ENCODE measurements at places on chromosomes 1 and 21.

GRCh38 chr1:98315309-98315708 is 346.2 kb upstream of the SNX7 start:
- no peak for DNase-seq

DNA sequence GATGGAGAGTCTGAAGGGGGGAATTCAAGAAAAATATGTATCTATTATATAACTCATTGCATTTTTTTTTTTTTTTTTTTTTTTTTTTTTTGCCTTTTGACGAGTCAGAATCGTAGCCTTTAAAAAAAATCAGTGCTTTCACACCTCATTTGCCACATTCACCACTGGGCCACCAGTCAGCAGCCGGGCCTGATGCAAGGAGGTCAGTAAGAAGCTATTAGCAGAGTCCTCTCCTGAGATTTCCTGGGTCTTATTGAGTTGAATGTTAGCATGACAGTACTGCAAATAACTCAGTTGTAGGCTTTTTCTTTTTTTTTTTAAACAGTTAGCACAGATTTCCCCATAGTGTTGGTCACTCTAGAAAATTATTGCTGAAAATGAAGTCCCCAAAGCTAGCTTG is 139.8 kb downstream of the SPATA17 start:
- DNase-seq = no peak

GRCh38 chr1:179929955-179930798 is 24.4 kb upstream of the CEP350 start:
- DNase-seq = no peak

DNA sequence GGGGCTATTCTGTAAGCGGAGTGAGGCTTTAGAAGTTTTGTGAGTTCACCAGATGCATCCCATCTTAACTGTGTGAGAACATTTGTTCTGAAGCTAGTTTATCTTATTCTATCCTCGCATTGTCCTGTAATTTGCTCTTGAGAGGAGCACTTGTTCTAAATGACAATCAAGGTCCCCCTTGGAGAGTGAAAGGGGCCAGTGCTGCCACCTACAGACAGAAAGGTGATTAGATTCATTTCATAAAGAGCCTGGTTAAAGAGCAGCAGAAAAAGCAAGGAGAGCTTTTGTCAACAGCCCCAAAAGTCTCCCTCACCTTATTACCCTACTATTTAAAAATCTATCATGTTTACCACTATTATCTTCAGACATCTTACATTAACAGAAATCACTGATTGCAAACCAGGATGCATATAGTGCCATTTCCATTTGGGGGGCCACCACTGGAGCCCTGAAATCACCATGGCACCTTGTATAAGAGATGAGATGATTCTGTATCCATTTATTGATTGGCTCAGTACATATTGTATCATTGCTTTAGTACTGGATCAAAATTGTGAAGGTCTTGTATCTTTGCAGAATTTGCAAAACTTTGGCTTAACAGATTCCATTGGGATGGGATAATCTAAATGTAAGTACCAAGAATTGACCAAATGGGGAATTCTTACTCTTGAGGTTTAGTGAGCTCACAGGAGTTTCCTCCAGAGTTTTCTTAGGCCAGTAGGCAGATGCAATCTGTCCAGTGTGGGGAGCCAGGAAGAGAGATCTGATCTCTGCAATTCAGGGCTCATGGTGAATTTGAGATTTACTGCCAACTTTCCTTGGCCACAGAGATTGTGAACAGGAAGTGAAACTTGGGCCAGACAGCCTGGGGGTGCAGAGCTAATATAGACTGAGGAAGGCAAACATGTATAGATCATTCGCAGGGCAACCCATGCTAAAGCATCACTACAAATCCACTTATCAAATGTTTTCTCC is 64.3 kb upstream of the TRABD2B start:
- no peak for DNase-seq

- DNase-seq = no peak
Observed at GRCh38 chr21:33731447-33731846, 89.1 kb downstream of the ITSN1 start.
